Stimulated activated CD4-positive, alpha-beta T cell treated with anti-CD3 and anti-CD28 coated beads, Interleukin-12 subunit alpha, Interleukin-12 subunit beta, amount 100 ng/mL, for 4 hours (primary cell): ENCODE measurements at places on chromosomes 16 and 17.

DNA sequence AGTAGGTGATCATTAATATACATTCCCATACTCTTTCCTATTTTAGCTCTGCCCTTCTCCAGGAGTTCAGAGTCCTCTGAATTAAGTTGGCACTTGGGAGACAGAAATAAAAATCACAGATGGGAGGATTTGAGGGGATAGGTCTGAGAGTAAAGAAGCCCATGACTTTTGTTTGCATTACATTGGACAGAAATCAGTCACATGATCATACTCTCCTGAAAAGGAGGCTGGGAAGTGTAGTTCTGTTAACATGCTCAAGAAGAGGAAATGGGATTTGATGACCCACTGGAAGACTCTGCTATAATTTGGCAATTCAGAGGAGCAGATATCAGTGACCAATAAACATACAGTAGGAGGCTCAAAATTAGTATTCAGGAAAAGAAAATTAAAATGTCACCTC is 674.9 kb upstream of the C16orf82 start:
- DNase-seq, result no peak

DNA sequence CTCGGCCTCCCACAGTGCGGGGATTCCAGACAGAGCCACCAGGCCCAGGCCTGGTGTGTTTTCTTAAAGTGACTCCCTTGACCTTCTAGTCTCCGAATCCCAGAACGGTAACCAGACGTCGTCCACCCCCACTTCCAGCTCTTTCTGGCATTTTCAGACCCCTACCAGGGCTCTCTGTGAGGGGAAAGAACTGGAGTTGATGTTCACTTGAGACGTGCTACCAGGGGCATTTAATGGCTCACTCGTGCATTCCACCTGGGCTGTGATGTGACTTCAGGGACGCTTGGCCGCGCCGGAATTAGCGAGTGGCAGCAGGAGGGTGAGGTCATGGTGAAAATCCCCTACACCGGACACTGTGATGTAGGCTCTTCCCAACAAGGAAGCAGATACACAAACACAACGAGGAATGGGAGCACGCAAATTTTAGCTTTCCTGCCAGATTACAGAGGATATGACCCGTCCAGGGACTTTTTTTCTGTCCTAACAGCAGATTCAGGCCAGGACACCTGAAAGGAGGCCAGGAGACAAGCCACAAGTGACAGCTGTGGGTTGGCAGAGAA is 1.1 kb upstream of the GNA13 start:
- no peak for DNase-seq

DNA sequence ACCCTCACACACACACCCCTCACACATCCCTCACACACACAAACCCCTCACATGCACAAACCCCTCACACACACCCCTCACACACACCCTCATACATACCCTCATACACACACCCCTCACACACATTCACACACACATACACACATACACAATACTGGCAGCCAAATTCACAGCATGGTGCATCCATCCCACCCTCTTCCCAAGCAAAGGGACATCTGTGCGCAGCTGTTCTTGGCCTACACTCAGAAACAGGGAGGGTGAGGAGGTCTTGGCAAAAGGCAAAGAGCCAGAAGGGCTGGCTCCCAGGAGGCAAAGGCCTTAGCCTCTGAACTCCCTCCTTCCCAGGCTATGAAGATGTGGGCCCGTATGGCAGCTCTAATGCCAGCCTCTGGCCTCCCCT is 23.4 kb downstream of the C17orf67 start:
- DNase-seq, result no peak

GRCh38 chr17:27530764-27531391 is 74.6 kb downstream of the KSR1 start:
- no peak for DNase-seq

DNA sequence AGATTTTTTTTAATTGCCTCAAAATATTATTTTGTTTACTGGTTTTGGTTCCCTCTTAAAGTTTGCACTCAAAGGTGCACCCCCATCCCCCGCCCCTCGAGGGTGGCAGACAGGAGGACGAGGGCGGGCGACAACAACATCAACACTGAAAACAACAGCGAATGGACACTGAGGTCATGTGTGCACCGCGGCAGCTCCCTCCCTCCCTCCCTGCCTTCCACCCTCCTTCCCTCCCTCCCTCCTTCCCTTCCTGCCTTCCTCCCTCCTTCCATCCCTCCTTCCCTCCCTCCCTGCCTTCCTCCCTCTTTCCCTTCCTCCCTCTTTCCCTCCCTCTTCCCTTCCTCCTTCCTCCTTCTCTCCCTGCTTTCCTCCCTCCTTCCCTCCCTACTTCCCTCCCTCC is 1.5 kb upstream of the OSGIN1 start:
- no peak for DNase-seq

DNA sequence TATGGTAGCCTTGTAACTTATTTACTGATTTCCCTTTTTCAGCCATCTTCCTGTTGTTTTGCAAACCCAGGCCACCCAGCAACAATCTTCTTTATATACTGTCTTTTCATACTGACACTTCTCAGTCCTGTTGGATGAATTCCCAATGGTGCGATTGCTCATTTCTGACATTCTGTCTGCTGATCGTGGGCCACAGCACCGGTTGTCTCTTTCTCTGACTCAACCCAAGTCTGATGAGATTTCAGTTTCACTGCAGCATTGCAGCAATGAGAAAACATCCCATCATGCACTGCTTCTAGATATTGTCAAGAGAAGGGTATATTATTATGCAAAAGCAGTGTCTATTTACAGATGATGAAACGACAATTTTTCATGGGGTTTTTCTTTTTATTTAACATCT is 349.2 kb upstream of the HSBP1 start:
- no peak for DNase-seq

GRCh38 chr17:20121359-20122253 is 112.4 kb downstream of the SPECC1 start:
- peak; percentile 66 for DNase-seq

GRCh38 chr16:23504076-23504452 is 6.2 kb downstream of the GGA2 start:
- DNase-seq, result no peak

- no peak for DNase-seq
Measured at GRCh38 chr17:56309897-56310296, 156.6 kb downstream of the ANKFN1 start.

- DNase-seq, result no peak
Measured at GRCh38 chr16:8376858-8377257, 213.5 kb downstream of the TMEM114 start.

DNA sequence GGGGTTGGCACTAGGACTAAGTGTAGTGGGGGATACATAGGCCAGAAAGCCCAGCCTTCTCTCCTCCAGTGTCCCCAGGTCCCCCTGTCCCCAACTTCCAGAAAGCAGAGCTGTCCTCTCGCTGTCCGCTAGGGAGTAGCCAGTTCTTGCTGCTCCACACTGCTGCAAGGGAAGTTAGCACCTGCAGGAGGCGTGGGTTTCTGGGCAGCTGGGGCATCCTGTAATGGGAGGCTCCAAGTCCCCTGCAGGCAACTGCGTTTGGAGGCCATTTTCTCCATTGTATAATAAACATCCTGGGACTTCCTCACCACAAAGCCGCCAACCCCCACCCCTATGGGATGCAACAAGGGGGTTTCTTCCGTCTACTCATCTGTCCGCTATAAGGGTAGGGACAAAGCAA is 1.7 kb downstream of the RPRML start:
- no peak for DNase-seq

GRCh38 chr16:77788181-77789084 is at the start of gene VAT1L:
VAT1L (plus strand) TSS chr16:77788564; CDS start chr16:77788683, 119 bp downstream.
- no peak for DNase-seq

GRCh38 chr17:49777563-49777962 is 10.9 kb upstream of the KAT7 start:
- no peak for DNase-seq

DNA sequence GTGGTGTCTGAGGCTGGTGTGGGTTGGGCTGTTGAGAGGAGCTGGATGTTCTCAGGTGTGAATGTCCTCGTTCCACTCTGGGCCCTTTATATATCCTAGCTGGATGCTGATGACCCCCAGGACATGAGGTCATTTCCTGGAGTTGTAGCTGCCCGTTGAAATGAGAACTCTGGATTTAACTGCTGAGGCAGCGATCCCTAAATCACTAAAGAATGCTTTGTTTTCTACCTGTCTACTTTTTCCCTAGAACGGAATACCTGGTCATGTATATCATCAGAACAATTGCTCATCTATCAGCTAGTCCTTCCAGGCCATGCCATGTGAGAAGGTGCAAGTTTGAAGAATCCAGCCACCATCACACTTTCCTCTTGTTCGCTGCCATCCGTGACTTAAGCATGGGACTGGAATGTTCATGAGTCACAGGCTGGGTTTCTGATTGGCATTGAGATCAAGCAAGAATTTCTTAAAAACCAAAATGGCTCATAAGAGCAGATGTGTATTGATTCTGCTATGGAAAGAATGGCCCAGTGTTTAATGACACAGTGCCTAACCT is at the start of gene KRTAP2-3:
Gene KRTAP2-3, minus strand, starts transcription at position 63 of the 553 bp plus-strand sequence. CDS start 64 bp downstream, outside the sequence.
- no peak for DNase-seq

- DNase-seq, result no peak
Measured at GRCh38 chr17:4100883-4101756, 41.7 kb downstream of the ZZEF1 start.

GRCh38 chr17:82316651-82317393 is 586 bp downstream of the CD7 start:
- DNase-seq, result no peak

DNA sequence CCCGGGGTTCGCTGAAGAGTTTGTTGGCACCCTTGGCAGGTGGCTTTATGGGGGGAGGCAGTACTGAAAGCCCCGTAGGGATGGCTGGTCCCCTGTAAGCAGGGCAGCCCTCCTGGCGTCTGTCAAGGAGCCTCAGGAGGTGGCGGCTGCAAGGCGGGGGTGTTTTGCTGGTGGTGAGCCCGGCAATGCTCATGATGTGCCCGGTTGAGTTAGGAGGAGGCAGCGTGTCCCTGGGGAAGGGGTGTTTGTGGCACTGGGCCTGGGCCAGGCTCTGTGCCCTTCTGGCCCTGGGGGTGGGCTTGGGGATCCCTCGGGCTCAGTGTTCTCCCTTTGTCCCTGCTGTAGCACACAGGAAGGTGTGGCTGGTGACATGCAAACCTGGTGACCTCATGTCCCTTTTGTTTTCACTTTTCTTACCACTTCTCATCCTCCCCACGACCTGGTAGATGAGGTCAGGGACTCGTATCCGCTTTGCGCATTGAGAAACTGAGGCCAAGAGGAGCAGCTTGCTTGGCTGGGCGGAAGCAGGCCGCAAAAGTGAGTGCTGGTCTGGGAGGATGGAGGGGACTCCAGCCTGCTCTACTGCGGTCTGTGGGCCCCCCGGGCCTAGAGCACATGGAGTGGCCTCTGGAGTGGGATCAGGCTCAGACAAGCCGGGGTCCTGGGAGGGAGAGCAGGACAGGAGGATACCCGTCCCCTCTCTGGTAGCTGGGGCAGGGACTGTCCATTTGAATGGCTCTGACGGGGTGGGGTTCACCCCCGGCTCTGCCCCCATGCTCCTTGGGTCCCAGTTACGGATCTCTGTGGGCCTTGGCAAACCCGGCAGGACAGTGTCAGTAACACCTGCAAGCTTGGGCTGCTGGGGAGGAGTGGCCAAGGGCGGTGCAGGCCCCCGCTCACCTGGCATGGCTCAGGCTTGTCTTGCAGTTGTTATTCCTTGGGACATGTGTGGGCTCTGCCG is 2.2 kb downstream of the SNN start:
- no peak for DNase-seq

DNA sequence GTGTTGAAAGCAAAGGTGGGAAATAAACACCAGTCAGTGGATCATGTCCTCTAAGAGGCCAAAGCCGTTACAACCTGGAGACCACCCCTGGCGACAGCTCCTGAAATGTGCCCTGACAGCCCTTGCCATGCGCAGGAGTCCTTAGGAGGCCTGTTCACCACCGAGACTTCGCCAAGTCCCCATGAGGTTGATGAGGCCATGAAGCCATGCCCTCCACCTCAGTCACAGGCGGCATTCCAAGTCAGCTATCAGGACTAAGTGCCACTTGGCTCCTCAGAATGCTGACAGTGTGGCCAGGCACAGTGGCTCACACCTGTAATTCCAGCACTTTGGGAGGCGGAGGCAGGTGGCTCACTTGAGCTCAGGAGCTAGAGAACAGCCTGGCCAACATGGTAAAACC is 27.1 kb downstream of the ADAM11 start:
- DNase-seq, result no peak

DNA sequence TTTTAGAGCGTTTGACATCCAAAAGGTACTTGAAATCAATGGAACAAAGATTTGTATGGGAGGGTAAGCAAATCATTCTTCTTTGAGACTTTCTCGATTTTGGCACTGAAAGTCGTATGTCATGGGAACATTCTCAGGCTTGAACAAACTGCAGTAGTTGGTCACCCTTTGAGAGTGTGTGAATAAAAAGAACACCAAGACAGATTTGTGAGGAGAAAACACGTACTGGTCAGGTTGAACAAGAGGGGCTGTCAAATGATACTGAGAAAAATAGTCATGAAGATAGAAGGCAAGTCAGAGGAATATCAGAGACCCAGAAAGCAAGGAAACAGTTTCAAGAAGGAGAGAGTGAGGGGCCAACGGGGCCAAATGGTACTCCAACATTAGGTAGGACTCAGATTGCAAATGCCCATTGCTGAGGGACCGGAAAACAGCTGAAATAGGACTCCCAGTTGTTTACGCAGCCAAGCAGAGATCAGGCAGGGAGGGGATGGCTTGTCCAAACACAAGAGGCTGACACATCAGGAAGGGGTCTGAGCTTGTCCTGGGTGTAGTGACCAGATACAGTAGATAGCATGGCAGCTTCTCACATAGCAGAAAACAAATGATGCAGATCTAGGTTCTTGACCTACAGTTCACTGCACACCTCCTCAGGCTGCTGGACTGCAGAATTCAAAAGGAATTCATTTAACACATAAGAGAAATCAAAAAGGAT is 74.5 kb upstream of the MYOCD start:
- no peak for DNase-seq

- no peak for DNase-seq
Measured at GRCh38 chr17:29495011-29495410, 71.8 kb downstream of the ABHD15 start.

GRCh38 chr16:59545721-59546120 is 811.6 kb upstream of the GOT2 start:
- no peak for DNase-seq

GRCh38 chr17:40075942-40076498 is 13.3 kb downstream of the THRA start:
- no peak for DNase-seq

DNA sequence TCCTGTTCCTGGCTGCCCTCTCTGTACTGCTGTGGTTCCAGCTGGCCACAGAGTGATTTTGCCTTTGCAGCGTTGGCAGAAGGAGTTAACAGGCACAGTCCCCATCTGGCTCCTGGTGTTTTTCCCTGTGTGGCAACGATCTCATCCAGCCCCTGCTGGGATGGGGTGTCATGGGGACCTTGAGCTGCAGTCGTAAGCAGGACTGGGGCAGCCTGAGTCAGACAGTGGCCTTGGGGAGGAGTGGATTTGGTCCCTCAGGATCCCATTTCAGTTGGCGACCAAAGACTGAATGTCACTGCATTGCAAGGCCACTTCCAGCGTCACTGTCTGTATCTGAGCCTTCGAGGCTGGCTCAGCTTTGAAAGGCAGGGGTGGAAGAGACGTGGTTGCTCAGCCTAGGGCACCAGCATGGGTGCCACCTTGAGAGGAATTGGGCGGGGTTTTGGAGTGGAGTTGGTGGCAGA is 11.9 kb downstream of the TMEM94 start:
- no peak for DNase-seq
